SIG-M5 (cell line): ENCODE measurements at places on chromosomes 5 and 9.

DNA sequence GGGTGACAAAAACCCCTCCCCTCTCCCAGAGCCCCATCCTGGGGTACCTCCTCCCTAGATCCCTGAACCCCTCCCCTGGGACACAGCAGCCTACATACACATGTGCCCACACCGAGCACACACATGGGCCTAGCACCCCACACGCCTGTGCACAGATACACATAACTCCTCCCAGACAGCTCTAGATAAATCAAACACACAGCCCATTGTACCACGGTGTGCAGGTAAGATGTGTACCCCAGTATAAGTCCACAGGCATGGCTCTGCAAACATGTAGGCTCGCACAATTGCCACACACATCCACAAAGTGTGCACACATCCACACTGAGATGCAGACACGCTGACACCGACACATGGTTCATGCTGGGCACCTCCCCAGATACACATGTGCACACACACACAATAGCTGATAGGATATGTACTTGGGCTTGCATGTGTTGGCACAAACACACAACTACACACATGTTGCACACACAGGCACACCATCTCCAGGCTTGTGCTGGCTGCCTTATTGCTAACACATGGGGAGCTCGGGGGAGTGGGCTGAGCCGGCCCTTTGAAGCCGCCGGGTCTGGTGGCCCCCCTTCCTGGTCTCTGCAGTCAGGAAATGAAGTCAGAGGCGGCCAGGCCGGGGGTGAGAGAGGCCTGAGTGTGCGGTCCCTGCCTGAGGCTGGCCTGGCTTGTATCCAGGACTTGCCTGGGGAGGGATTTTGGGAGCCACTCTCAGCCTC is 30.2 kb downstream of the GOLGA2 start:
- DNase-seq: no peak

DNA sequence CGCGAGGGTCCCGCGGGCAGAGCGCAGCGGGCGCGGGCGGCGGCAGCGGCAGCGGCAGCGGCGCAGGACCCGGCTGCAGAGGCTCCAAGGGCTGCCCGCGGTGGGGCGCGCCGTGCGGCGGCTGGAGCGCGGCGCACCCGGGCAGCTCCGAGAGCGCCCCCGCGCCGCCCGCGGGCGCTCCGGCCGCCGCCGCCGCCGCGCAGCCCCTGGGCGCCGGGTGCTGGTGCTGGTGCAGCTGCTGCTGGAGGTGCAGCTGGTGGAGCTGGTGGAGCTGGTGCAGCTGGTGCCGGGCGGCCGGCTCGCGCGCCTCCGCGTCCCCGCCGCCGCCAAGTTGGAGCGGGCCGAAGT is 644 bp downstream of the IER5L start:
- DNase-seq: no peak

- no peak for DNase-seq
Measured at GRCh38 chr9:92263131-92263530, 30.4 kb downstream of the IARS1 start.

- DNase-seq: no peak
Measured at GRCh38 chr9:73179589-73179988, 27.9 kb downstream of the ANXA1 start.

DNA sequence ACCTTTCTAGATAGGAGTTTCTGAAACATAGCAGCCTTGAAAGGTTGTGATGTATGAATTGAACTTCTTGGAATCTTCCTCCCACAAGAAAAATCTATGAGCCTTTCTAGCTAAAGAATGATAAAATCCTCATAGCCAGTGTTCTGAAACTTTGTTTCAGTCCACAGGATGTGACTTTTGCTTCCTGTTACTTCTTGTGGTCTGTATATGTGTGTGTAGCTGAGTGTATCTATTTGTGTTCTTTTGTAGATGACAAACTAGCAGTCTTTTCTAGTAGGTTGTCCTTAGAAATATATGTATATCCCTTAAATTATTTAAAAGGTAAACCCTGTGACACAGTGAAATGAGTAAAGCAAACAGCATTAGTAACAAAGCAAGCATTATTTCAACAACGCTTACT is 188.8 kb downstream of the MRPS30 start:
- no peak for DNase-seq
